ENCODE measurements at places on chromosomes 16 and 17. TPM values are rescaled to one million over a fixed set of nuclear protein-coding genes. Genes with fewer than 3 reads are reported as not detected.

Gene SGF29
- polyA plus RNA-seq = 3.3 TPM

Gene KNOP1
- 10.6 TPM for polyA plus RNA-seq

Gene OSGIN1
- 4.8 TPM for polyA plus RNA-seq

Gene MEIOB
- polyA plus RNA-seq = not detected

Gene CCL13
- not detected for polyA plus RNA-seq

Gene NPIPB5
- 36.8 TPM for polyA plus RNA-seq

Gene TMEM238L
- polyA plus RNA-seq = not detected

Gene SPATA22
- not detected for polyA plus RNA-seq

- no peak for DNase-seq
Measured at GRCh38 chr17:77188084-77189066, 47.6 kb downstream of the SEC14L1 start.

DNA sequence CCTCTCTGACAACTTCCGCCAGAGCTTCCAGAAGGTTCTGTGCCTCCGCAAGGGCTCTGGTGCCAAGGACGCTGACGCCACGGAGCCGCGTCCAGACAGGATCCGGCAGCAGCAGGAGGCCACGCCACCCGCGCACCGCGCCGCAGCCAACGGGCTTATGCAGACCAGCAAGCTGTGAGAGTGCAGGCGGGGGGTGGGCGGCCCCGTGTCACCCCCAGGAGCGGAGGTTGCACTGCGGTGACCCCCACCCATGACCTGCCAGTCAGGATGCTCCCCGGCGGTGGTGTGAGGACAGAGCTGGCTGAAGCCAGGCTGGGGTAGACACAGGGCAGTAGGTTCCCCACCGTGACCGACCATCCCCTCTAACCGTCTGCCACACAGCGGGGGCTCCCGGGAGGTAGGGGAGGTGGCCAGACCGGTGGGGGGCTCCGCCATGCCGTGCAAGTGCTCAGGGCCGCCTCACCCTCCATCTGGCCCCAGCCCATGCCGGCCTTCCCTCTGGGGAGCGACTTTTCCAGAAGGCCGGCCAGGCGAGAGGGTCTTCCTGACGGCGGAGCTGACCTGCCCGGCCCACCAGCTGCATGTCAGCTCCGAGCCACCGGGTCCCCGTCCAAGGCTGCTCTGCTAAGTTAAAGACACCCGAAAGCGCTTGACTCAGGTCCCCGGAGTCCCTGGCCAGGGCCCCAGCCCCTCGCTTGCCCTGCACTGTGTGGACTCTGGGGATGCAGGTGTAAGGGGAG is 7.4 kb downstream of the SSTR5 start:
- no peak for DNase-seq

- no peak for DNase-seq
Measured at GRCh38 chr16:19751478-19752385, 33.7 kb downstream of the IQCK start.

GRCh38 chr17:41814195-41814594 is 1.4 kb downstream of the FKBP10 start:
- DNase-seq = no peak

GRCh38 chr16:67461600-67462278 is 19.2 kb downstream of the ATP6V0D1 start:
- DNase-seq = no peak

- DNase-seq = no peak
Measured at GRCh38 chr16:46606231-46606630, 14.9 kb downstream of the SHCBP1 start.

- no peak for DNase-seq
Measured at GRCh38 chr17:9880582-9880999, 24.5 kb downstream of the RCVRN start.

DNA sequence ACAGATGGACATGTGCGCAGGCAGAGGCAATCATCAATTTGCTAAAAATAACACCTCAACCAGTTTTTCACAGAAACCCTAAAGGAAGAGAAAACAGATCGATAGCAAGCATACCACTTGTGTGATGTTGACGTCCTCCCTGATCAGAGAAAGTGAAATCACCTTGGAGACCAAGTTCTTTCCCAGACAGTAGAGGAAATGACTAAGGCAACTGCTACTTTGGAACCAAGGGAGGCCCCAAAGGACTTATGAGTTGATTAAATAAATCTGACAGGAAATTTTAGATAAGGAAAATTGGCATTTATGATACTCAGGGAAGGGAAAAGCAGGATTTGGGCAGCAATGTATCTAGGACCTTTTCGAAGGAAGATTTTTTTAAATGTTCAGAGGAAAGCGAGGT is 267.1 kb upstream of the ASIC2 start:
- DNase-seq = no peak

GRCh38 chr16:821751-822150 is 21.2 kb upstream of the GNG13 start:
- DNase-seq = no peak

DNA sequence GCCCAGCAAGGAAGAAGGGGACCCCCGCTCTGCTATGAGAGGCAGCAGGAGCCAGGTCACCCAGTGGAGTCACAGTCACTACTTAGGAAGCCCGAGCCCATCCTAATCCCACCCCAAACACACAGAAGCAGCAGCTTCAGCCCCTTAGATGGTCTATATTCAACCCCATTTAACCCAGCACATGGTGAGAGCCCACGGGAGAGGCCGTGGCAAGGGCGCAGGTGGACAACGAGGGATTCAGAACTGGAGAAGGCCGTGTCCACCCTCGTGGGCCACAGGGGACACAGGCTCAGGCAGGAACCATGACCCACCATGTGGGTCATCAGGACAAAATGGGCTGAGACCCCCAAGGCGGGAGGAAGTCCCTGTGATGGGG is 1.6 kb upstream of the TRPV3 start:
- DNase-seq = no peak

DNA sequence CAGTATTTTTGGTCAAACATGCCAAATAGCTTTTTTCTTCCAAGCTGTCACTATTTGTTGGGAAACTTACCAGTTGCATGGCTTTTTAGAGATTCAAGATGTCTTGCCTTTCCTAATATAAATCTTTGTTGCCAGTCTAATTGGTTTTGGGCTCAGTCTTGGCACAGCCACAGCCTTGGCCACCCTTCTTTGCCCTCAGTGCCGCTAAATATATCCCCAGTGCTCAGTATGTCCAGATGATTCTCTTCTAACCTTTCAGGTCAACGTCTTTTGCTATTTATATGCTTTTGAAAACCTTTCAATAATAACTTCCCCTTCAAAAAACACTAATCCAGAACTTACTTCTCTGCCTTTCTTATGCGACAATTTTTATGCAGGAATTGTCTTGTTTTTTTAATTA is 483.1 kb upstream of the ZFHX3 start:
- no peak for DNase-seq

DNA sequence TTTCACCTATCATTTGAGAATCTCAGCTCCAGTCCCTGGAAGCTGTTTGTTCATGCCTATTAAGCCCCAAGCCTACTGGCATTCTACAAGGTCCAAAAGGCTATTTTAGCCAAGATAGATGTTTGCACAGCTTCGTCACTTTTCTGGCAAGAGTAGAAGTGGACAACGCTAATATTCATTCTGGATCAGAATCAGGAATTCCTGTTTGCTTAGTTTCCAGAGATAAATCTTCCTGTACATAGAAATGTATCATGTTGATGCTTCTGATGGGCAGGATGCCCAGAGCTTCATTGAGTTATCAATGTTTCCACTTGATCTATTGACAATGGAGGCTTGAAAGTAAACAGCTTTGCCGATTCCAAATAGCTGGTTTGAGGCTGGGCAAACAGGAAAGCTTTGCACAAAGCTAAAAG is 260.7 kb upstream of the CA10 start:
- no peak for DNase-seq

GRCh38 chr17:48352630-48353029 is 77.4 kb downstream of the SKAP1 start:
- DNase-seq = no peak

- no peak for DNase-seq
Measured at GRCh38 chr17:77099997-77100396, 40.8 kb upstream of the SEC14L1 start.

DNA sequence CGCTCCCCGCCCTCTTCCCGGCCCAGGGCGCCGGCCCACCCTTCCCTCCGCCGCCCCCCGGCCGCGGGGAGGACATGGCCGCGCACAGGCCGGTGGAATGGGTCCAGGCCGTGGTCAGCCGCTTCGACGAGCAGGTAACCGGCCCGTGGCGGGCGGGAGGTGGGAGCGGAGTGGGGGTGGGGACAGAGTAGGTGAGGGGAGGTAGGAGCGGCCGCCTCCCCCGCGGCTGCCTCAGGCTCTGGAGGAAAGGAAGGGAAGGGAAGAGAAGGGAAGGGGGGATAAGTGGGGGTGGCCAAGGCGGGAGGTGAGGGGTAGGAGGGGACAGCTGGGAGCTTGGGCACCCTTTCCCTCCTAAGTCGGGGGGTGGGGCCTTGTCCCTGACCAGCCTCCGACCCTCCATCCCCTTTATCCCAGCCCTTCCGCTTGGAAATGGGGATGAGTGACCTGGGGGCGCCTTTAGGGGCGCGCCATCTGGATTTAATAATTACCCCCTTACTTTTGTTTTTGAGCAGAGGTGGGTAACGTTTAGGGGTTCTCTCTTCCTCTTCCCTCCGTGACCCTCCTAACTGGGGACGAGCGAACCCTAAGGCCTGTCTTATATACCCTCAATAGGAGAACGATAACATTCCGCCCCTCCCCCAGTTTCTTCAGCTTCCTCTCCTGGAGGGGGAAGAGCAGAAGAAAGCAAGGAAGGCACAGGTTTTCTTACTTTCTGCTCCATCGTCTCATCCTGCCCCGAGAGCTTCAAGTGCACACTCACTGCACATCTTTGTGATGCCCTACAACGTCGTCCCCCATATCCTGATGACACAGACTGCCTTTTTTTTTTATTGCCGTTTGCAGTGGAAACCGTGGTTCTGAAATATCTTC is 694 bp downstream of the NF1 start:
- DNase-seq = peak; percentile 85

- no peak for DNase-seq
Measured at GRCh38 chr17:43213545-43213944, 1.9 kb downstream of the TMEM106A start.

DNA sequence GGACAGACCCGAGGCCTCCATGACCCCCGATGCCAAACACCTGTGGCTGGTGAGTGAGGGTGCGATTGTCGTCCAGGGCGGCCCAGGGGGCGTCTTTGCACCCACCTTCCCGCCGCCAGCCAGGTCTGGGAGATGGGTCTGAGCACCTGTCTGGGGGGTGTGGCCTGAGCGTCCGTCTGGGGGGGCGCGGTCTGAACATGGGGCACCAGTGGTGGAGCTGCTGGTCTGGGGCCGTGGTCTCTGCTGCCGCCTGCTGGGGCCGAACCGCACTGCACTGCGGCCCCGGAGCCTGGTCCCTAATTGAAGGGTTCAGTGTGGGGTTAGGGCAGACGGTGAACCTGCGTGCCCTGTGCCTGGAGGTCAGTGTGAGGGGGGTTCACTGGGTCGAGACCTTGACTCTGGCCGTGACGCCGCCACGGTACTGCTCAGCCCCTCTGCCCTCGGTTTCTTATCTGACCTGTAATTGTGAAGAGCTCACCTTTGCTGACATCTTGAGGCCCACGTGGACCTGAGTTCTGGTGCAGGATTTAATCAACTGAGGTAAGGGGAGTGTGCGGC is 12.6 kb upstream of the TCF25 start:
- peak; percentile 95 for DNase-seq

GRCh38 chr17:12545877-12546513 is 119.7 kb upstream of the MYOCD start:
- DNase-seq = peak; percentile 45

DNA sequence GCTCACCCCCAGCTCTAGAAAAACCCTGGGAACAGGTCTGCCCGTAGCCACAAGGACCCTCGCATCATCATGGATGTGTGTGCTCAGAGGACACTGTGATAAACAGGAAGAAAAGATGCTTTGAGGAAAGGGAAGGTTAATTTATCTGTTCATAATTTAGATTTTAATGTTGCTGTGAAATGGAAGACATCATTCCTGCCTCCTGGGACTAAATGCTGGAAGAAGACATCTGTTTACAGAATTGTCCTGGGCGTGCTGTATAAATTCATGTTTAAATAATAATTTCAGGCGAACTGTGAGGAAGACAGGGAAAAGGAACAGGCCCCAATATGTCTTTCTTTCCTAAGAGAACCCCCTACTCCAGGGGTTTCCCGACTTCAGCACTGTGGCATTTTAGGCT is 112.6 kb downstream of the SHISA6 start:
- DNase-seq = no peak

DNA sequence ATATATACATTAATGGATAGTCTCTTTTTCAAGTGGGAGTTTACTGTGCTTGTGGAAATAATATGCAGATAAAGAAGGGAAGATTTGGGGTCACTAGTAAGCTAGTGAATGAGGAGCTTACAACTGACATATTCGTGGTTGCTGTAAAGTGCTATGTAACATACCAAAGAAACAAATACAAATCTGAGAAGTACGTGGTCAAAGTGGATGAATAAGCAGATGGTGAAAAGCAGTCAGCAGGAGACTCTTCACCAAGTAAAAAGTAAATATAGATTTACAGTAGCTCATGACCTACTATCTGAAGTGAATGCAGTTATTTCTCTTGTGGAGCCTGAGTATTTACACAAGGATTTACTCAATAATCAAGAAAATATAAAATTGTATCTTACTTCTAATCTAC is 136.6 kb upstream of the ELAC2 start:
- DNase-seq = no peak

DNA sequence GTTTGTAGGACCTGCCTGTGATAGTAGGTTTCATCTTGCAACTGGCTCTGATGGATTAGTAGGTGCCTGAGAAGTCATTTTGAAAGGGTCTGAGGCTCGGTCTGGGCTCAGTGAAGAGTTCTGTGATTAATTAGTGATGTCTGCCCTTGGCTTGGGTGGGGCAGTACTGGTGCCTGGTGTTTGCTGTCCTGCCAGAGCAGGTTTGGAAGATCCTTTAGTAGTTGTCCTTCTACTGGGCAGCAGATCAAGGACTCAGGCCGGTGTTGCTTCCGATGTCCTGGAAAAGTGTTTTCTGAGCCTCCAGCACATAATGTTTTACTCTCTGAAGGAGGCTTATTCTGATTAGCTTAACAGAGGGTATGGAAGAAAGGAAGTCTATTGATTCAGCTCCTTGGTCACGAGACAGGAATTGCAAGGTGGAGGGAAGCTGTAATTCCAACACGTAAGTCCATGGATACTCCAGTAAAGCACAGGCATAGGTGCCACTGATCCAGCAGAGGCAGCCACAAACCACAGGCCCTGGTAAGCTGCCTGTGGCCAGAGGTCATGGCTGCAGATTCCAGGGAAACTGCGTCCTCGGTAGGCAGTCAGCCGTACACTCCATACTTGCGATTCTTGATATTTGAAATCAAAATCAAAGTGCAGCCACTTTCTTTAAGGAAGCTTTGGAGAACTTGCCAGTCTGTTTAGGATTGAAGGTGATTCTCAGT is 18.7 kb downstream of the HLF start:
- DNase-seq = no peak

Measured in SK-N-SH (cell line).